ENCODE measurements at places on chromosomes 7 and 10. TPM values are rescaled to one million over a fixed set of nuclear protein-coding genes. Genes with fewer than 3 reads are reported as not detected.

GRCh38 chr10:98370831-98371820 is 43.9 kb downstream of the PYROXD2 start:
- no peak for DNase-seq

- DNase-seq = no peak
These were observed 593.6 kb downstream of the GRM8 start for GRCh38 chr7:126659124-126659523.

- no peak for DNase-seq
These were observed 39.1 kb upstream of the TMEM236 start for GRCh38 chr10:17712717-17713471.

GRCh38 chr10:114581071-114581470 is 77.0 kb downstream of the ABLIM1 start:
- no peak for DNase-seq

DNA sequence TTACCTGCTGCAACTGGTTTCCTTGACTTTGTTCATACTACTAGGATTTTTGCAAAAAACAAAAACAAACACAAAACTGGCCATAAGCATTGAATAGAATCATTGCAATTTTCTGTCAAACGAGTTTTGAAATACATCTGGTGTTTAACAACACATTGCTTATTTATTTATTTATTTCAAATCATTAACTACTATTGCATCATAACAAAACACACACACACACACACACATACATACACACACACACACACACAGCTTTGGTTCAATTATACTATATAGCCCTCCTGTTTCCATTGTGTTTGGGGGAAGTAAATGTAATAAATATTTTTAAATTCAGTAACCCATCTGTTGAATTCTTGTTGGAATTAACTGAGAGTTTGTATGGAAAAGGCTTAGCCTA is 43.8 kb downstream of the NRG3 start:
- no peak for DNase-seq

GRCh38 chr10:31630861-31631567 is 297.6 kb downstream of the ARHGAP12 start:
- no peak for DNase-seq

DNA sequence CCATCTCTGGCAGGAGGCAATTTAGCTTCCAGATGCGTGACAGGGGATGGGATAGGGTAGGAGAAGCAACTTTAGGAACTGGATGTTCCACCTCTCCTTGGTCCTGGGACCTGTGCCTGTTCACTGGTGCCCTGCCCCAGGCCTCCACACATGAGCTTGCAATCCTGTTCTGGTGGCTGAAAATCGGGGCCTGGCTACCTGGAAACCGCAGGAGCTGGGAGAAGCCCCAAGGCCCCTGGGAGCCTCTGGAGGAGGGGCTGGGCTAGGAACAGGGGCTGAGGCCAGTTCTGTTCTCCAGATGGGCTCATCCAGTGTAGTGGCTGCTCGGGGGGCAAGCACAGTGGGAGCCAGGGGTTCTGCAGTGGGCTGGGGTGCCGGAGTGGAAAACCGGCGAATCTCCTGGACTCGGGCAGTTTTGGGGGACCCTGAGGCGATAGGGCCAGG is 5.3 kb upstream of the MYOZ1 start:
- DNase-seq = no peak

DNA sequence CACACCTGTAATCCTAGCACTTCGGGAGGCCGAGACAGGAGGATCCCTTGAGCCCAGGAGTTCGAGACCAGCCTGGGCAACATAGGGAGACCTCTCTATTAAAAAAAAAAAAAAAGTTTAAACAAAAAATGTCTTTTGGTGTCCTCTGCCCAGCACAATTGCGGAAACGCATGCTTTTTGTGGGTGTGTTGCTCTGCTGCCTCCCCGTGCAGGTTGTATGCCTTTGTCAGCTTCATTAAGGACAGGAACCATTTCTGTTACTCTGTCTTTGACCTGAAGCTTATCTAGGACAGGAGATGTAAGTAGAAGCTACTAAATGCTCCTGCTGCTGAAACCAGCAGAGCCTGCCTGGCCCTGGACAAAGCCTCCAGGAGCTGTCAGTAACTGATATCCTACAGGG is 21.3 kb upstream of the ANKRD2 start:
- DNase-seq = no peak

DNA sequence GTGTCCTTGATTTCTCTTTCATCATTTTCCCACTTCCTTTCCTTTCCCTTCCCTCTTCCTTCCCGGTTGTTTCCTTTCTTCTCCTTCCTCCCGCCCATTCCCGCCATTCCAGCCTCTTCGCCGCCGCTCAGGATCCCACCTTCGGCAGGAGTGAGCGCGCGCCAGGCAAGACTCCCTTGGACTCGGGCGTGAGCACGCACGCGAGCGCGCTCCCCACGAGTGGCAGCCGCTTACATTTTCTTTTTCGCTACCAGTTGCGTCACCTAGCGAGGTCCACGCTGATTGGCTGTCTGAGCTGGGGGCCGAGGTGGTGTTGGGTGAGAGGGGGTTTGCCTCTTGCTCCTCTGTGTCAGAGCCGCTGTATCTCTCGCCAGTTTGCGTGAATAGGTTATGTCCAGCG is 11.8 kb downstream of the ZAN start:
- DNase-seq = peak; percentile 21

DNA sequence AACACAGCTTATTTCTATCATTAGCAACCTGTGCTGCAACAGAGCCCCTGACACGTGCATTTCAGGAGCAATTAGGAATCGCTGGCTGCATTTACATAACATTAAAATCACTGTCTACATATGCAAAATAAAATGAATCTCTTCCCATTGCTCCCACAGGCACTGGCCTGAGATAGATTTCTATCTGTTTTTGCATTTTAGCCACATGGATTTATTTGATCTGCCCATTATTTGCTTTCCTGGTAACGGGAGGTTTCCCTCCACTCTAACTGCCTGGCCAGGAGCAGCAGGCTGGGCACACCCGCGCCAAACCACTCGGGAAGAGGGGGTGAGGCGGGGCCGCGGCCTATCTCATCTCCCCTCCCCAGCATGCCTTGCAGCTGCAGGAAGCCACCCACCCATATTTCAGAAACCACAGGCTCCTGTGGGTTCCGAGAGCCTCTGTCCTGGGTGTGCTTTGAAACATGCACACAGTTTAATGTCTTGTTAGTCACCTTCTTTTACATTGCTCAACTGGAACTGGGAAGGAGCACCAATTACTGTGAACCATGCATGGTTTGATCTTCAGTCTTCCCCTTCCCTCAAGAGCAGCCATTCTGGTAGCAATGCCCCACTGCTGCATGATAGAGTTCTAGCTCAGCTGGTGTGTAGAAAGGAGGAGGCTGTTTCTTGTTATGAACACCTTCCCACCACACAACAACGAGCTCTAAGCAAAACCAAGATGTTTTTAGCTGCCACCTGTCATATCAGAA is 37.7 kb upstream of the IKZF1 start:
- no peak for DNase-seq

- no peak for DNase-seq
These were observed 26.5 kb downstream of the MRC1 start for GRCh38 chr10:17835688-17836087.

GRCh38 chr10:77289027-77289501 is 348.5 kb downstream of the KCNMA1 start:
- DNase-seq = no peak

The C7orf33 gene
- total RNA-seq = not detected

The SLC29A4 gene
- 1.9 TPM for total RNA-seq

The EPHA1 gene
- total RNA-seq = not detected

The NUTM2E gene
- total RNA-seq = not detected

The PRLHR gene
- total RNA-seq = not detected

The PPP1R9A gene
- 35.0 TPM for total RNA-seq

The PVRIG gene
- 2.1 TPM for total RNA-seq

All from heart right ventricle (tissue), 16 donors.